Fibroblast of lung (primary cell): ENCODE measurements at places on chromosomes 11 and 22. TPM values are rescaled to one million over a fixed set of nuclear protein-coding genes. Genes with fewer than 3 reads are reported as not detected.
A peak's percentile ranks its signal among the peaks of the same experiment; 100 is the strongest.

The EHD1 gene
- 40.8 and 71.3 TPM in 2 replicates for total RNA-seq

The APOBEC3G gene
- 21.8 and 22.1 TPM in 2 replicates for total RNA-seq

The GLYATL2 gene
- total RNA-seq, result 0.26 and 1.3 TPM in 2 replicates

The DGAT2 gene
- total RNA-seq, result 1.3 and 2.3 TPM in 2 replicates

The PRG3 gene
- not detected in 2 replicates for total RNA-seq

- H3K36me3 ChIP-seq, result no peaks in the 10 kb centered on the region
- H3K27me3 ChIP-seq, result no peaks in the 10 kb centered on the region
- H3K4me1 ChIP-seq, result peaks cover 7% of the 10 kb centered on the region
- H3K4me3 ChIP-seq, result no peak overlapping the region
Observed at GRCh38 chr11:131908316-131908715, 537.9 kb downstream of the NTM start.

DNA sequence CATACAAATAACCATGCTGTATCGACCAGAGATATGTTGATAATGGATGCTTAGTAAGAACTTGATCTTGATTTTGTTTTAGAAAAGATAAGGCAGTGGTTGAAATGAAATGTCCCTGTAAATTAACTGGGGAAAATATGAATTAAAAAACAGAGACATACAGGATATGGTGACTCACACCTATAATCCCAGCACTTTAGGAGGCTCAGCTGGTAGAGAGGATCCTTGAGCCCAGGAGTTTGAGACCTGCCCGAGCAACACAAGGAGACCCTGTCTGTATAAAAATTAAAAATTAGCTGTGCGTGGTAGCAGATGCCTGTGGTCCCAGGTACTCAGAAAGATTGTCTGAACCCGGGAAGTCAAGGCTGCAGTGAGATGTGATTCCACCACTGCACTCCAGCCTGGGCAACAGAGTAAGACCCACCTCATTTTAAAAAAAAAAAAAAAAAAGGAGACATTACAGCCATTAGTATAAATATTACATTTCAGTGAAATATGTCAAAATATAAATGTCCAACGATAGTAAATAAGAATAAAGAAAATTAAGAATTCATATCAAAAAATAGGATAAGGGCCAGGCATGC lies 4.6 kb downstream of the PICALM start:
- H3K27me3 ChIP-seq, result no peaks in the 10 kb centered on the region
- H3K4me3 ChIP-seq, result peak overlapping the region; percentile 84
- no peaks in the 10 kb centered on the region for H3K36me3 ChIP-seq
- peak overlapping the region; percentile 52 for H3K27ac ChIP-seq

DNA sequence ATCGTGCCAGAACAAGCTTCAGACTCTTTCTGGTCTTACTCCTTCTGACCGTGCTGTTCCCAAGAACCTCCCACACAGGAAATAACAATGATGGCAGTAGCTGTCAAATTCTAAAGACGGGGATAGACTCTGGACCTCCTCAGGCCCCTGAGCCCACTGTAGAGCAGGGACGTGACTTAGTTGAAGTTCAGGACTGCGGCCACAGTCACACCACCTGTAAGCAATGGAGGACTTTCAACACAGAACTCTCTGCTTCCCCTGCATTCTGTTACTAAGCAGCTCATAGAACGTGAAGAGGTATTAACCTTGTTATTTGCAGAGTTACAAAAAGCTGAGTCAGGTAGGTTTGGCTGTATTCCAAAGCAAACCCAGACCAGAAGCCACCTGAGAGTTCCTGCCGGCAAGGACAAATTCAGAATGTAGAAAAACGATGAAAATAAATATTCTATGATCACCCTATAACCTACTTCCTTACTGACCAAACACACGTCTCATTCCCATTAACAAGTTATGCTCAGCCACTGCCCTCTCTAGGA lies 12.7 kb downstream of the TMEM45B start:
- no peak for DNase-seq
- no peak overlapping the region for H3K27ac ChIP-seq
- no peak overlapping the region for H3K4me3 ChIP-seq
- H3K27me3 ChIP-seq, result no peaks in the 10 kb centered on the region
- H3K4me1 ChIP-seq, result no peaks in the 10 kb centered on the region
- H3K36me3 ChIP-seq, result no peaks in the 10 kb centered on the region

GRCh38 chr11:117424781-117425180 lies 97.1 kb downstream of the CEP164 start:
- H3K4me3 ChIP-seq, result no peak overlapping the region
- H3K4me1 ChIP-seq, result no peaks in the 10 kb centered on the region
- H3K27ac ChIP-seq, result no peak overlapping the region
- H3K36me3 ChIP-seq, result no peaks in the 10 kb centered on the region
- peaks cover 2% of the 10 kb centered on the region for H3K27me3 ChIP-seq

GRCh38 chr11:126969865-126970479 lies 30.6 kb downstream of the KIRREL3 start:
- no peaks in the 10 kb centered on the region for H3K27me3 ChIP-seq
- no peaks in the 10 kb centered on the region for H3K4me1 ChIP-seq
- H3K36me3 ChIP-seq, result no peaks in the 10 kb centered on the region
- no peak overlapping the region for H3K27ac ChIP-seq

GRCh38 chr22:42645341-42645937 lies 3.8 kb downstream of the CYB5R3 start:
- peaks cover 32% of the 10 kb centered on the region for H3K4me1 ChIP-seq
- H3K27me3 ChIP-seq, result no peaks in the 10 kb centered on the region
- no peak for DNase-seq
- H3K27ac ChIP-seq, result peak overlapping the region; percentile 46
